ENCODE measurements at places on chromosomes 3 and 15.

- no peak for DNase-seq
Observed at GRCh38 chr15:78943692-78944091, 1.2 kb downstream of the CTSH start.

DNA sequence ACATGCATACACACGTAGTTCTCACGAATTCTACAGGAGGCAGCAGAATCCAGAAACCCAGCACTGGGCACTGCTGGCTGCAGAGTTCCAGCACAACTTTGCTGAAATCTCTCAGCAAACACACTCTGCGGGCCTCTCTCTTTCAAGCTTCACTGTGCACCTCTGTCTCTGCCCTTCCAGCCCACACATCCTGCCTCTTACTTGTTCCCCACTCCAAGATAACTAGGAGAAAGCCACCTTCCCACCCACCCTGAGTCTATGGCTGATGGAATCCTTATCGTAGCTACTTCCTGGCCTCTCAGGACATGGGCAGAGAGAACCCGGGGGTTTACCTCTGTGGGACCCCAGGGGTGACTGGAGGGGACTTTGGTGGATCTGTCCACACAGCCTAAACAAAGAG lies 11.9 kb downstream of the ANP32A start:
- DNase-seq = no peak

GRCh38 chr15:77326366-77326765 lies 93.5 kb downstream of the PEAK1 start:
- DNase-seq = no peak

DNA sequence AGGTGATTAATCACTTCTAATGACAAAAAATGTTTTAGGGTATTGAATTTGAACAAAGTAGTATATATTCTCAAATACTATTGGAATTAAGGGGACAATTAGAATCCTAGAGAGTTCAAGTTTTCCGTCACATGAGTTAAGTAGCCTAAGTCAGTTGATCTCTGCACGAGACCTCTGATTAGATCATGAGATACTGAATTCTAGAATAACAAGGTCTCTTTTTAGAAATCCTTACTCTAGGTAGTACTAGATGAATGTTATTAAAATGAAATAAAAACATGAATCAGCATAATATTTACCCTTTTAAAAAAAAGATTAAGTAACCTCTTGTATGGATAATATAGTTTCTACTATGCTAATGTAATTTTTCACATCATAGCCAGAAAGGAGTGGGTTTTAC lies 43.4 kb downstream of the MYO5A start:
- no peak for DNase-seq

DNA sequence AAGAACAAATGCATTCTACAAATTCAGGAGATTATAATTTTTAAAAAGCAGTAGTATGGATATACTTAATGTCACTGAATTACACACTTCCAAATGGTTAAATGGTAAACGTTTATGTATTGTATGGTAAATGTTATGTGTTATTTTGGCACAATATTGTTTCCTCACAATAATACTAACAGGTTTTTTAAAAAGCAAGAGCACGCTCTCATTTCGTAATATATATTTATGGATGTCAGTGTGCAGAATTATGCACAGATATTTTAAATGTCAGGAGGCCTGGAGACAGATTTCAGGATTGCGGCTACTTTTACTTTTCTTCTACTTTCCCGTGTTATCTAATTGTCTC lies 533 bp downstream of the ZNF445 start:
- DNase-seq = no peak

GRCh38 chr3:29718661-29719065 lies 437.8 kb downstream of the RBMS3 start:
- DNase-seq = no peak

GRCh38 chr15:85690561-85691231 lies 104.0 kb downstream of the KLHL25 start:
- DNase-seq = no peak

GRCh38 chr15:49737127-49737526 lies 116.3 kb downstream of the DTWD1 start:
- DNase-seq = no peak

GRCh38 chr3:136141291-136141785 lies 54.8 kb downstream of the MSL2 start:
- no peak for DNase-seq

DNA sequence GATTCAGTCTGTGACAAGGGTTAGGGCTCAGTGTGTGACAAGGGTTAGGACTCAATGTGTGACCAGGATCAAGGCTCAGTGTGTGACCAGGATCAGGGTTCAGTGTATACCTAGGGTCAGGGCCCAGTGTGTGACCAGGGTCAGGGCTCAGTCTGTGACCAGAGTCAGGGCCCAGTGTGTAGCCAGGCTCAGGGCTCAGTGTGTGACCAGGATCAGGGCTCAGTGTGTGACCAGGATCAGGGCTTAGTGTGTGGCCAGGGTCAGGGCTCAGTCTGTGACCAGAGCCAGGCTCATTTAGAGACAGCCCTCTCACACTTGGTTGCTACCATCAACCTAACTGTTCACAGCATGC lies 24.2 kb downstream of the LOXL1 start:
- DNase-seq = no peak

GRCh38 chr3:136535906-136536305 lies 216.3 kb downstream of the STAG1 start:
- DNase-seq = no peak

DNA sequence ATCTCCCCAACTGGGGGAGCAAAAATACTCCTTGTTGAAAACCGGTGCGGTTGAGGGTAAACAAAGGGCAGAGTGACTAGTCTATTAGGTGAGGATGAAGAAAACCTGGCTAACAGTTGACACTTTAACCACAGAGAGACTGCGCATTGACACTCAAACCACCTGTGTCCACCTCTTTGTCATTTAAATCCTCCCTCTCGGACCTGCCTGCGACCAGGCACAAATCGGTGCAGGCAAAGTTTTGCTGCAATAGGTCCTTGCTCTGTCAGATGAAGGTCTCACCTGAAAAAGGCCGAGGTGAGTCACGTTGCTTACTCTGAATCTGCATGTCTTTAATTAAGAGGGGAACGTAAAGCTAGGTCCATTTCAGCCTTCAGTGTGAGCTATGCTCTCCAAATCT lies 494.1 kb upstream of the DPPA4 start:
- no peak for DNase-seq

GRCh38 chr3:146148468-146148931 lies 12.5 kb downstream of the PLOD2 start:
- DNase-seq = no peak

- DNase-seq = no peak
Observed at GRCh38 chr3:191775451-191776233, 314.7 kb downstream of the PYDC2 start.

- DNase-seq = no peak
Observed at GRCh38 chr3:99111235-99111634, 209.7 kb upstream of the DCBLD2 start.

- DNase-seq = no peak
Observed at GRCh38 chr3:117790235-117790987, 1080.8 kb downstream of the TUSC7 start.

DNA sequence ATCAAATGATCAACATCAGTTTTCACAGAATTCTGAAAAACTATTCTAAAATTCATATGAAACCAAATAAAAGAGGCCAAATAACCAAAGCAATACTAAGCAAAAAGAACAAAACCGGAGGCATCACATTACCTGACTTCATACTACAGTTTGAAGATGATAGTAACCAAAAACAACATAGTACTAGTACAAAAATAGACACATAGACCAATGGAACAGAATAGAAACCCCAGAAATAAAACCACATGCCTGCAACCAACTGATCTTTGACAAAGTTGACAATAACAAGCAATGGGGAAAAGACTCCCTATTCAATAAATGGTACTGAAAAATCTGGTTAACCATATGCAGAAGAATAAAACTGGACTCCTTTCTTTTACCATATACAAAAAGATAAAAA lies 75.7 kb upstream of the FXR1 start:
- DNase-seq = no peak

GRCh38 chr15:75107908-75108838 lies 84.8 kb downstream of the PPCDC start:
- no peak for DNase-seq

GRCh38 chr15:62541250-62541649 lies 376.2 kb upstream of the C2CD4B start:
- DNase-seq = no peak

GRCh38 chr15:90099072-90099867 lies 3.0 kb downstream of the IDH2 start:
- no peak for DNase-seq

- no peak for DNase-seq
Observed at GRCh38 chr15:49918121-49918520, 200.9 kb downstream of the ATP8B4 start.
